T-helper 17 cell (primary cell): ENCODE measurements at places on chromosomes 7 and 10.
A peak's percentile ranks its signal among the peaks of the same experiment; 100 is the strongest.

DNA sequence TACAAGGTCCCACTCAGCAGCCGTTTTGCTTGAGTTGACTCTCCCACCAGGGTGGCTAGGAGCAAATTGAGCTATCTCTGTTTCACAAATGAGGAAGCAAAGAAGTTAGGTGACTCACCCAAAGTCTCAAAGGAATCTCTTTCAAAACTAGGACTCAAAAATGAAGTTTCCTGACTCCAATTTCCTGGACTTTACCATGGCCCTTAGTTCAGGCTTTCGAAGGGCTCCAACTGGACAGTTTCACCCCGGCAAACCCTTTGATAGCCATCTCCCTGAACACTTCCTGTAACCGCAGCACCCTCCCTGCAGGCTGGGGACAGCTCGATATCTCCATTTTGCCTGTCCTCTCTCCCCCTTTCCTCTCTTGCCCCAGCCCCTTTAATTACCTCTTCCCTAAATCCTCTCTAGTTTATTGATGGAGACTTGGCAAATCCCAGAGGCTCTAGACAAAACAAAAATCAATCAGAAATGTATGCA, 4.7 kb upstream of the AFAP1L2 start:
- DNase-seq = no peak

DNA sequence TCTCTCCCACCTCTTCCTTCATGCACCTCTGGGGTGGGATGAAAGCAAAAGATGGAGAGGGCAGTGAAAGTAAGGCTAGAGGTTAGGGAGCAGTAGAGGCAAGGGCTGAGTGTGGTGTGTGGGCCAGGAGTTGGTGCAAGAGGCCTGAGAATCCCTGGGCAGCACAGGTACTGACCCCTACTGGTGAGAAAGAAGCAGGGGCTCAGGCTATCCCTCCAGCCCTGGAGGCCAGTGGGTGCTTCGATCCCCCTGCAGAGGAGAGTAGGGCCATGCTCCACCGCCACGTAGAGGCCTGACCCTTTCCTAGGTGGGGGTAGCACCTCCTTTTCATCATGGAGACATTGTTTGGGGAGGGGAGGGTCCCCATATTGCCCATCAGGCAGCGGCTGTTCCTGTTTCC, 9.8 kb downstream of the CDHR1 start:
- no peak for DNase-seq

GRCh38 chr10:68812420-68812819, 14.9 kb upstream of the STOX1 start:
- no peak for DNase-seq

- DNase-seq = no peak
These were observed 52.6 kb upstream of the SMNDC1 start for GRCh38 chr10:110357252-110357780.

- DNase-seq = no peak
These were observed 640.4 kb downstream of the POM121L12 start for GRCh38 chr7:53675835-53676234.

GRCh38 chr7:26293569-26294308, 2.1 kb downstream of the SNX10 start:
- DNase-seq = peak; percentile 18

DNA sequence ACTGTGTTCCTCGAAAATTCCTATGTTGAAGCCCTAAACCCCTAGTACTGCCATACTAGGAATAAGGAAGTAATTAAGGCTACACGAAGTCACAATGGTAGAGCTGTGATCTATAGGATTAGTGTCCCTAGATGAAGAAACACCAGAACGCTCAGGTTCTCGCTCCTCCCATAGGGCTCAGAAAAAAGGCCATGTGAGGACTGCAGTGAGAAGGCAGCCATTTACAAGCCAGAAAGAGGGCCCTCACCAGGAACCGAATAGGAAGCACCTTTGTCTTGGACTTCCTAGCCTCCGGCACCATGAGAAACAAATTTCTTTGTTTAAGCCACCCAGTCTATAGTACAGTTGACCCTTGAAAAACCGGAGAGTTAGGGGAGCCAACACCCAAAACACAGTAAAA, 46.2 kb downstream of the CACUL1 start:
- no peak for DNase-seq

DNA sequence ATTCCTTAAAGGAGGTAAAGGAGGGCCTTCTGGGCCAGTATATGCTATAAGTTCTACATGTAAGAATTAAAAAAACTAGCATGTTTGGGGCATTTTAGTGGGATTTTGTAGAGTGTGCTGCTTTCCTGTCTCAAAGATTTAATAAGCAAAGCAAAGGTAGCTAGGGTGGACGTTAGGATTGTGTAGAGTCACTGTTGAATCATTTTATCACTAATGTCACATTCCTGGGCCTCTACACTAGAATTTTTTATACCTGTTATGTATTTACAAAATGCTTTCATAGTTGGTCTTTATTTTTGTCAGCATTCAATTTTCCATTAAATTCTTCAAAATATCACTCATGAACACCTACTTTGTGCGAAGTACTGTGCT, 139.4 kb upstream of the PHYHIPL start:
- no peak for DNase-seq

- DNase-seq = no peak
These were observed 17.9 kb downstream of the HECW1 start for GRCh38 chr7:43130347-43130746.

DNA sequence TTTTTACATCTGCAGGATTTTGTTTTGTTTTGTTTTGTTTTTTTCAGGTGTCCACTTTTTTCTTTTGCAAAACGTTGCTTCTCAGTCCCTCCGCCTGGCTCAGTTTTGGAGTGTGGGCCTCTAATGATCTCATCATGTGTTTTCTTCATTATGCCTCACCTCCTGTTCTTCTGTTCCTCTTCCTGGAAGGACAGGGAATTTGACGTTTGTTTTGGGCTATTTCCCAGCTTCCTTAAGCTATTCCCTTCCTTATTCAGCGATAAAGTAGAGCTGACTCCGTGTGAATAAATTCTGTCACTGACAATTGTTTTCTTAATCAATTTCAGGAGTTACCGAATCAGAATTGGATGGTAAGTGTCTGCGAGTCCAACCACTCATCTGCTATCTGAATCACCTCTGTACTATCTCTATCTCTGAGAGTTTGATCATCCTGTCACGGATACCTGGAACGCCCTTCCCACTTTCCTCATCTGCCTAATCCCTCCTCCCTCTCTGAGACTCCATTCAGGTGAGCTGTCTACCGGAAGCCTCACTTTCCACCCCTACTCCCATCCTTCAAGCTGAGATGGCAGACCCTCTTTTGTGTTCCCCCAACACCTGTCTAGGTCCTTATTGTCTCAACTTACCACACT, 218.4 kb downstream of the GATA3 start:
- no peak for DNase-seq

DNA sequence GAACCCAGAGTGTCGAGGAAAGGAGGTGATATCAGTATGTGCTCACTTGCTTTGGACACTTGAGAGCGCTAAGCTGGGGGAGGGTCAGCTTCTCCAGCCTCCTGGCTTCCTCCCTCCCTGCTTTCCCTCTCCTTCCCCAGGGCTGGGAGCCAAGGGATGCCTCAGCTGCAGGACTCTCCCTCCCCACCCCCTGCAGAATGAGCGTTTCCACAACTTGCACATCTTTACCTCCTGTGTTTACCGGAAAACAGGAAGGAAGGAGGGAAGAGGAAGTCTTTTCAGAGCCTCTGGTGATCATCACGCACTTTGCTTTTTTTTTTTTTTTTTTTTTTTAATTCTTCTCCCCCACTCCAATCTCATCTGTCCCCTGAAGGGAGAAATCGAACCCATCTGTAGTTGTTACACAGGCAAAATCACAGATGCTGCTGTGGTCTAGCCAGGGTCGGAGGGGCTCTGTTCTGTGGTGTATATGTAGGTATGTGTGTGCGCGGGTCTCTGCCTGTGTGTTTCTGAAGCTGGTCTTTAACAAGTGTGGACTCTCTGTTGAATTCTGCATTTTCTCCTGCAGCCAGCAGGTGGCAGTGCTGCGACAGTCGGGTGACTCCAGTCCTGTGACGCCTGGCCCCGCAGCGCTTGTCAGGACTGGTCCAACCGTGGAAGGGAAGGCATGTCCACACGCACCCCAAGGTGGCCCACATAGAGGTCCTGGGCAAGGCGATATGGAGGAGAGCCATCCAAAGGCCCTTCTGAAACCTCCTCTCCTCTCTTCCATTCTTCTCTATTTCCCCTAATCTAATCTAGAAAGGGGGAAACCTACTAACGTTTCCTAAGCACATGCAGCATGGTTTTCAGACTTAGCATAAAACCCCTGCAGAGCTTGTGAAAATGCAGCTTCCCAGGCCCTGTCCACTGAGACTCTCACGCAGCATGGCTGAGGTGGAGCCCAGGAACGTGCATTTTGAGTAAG, 257.6 kb downstream of the PLXNA4 start:
- peak; percentile 68 for DNase-seq

- DNase-seq = no peak
These were observed 642.1 kb downstream of the PARD3 start for GRCh38 chr10:34172936-34173533.

- DNase-seq = no peak
These were observed 73.1 kb downstream of the MKLN1 start for GRCh38 chr7:131400681-131401176.

DNA sequence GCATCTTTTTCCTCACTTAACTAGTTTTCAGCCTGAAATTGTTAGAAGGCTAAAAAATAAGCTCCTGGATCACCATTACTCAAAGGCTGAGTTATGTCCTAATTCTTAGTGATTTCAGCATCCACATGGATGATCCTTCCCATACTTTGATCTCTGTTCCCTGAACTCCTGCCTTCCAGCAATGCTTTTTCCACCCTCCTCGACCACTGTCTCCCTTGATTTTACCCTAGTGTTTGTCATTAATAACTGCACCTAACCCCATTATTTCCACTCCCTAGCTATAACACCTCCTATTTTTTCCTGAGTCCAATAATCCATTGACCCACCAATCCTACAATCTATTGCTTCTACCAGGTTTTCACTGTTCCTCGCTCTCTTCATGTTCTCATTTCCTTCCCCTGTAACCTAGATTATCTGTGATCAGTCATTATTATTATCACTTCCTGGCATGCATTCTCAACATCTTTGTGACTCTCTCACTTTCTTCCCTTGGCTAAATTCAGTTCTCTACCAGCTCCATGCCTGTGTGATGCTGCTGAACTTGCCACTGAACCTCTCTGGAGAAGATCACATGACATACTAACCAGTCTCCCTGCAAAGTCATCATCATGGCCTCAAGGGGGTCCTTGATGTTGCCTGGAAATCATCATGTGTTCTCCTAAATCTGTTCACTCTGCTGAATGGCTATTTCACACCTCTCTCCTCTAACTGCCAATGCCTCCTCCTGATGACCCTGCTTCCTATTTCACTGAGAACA, 6.5 kb upstream of the CALU start:
- no peak for DNase-seq

DNA sequence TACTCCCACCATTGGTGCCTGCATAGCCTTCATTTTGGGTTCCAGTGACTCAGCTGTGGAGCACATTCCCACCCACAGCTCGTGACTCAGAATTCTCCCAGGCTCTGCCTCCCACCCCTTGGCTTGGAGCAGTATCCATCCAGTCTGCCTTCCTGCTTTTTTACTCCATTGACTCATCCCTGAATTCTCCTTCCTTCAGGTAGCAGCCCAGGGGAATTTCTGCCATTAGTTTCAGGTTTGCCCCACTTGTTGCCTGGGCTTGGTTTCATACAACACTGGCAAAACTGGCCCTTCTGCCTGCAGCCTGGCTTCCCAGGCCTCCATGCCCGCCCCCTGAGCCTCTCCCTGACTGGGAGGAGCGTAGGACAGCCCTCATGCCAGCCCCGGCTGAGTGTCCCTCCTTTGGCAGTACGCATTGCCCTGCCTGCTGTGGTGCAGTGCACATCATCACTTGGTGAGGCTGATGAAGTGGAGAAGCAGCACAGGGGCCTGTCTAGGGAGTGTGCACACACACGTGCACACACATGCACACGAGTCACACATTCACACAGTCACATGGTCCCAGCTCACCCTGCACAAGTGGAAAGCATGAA, 55.0 kb downstream of the SNX10 start:
- no peak for DNase-seq

- DNase-seq = no peak
These were observed 55.0 kb downstream of the C10orf105 start for GRCh38 chr10:71664585-71664984.
